ENCODE measurements at places on chromosomes 6 and 20.

GRCh38 chr6:20700375-20700774 is 166.1 kb downstream of the CDKAL1 start:
- no peak for DNase-seq

- no peak for DNase-seq
Measured at GRCh38 chr20:9068841-9069663, at the start of gene PLCB4. Gene PLCB4, plus strand, starts transcription at chr20:9069087. Its CDS starts 238,728 bp downstream, at chr20:9307815.

DNA sequence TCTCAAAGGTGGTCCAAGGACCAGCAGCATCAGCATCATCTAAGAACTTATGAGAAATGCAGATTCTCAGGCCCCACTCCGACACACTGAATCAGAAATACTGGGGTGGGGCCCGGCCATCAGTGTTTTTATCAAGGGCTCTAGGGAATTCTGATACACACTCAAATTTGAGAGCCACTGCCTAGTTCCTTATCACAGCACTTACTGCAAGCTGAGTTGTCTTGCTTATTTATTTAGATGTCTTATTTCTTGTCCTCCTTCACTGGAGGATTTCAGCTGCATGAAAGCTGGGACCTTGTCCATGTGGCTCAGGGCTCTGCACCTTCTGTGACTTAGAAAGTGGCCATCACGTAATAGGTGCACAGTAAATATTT is 139.4 kb upstream of the RREB1 start:
- no peak for DNase-seq

- DNase-seq: no peak
Measured at GRCh38 chr6:144909753-144910285, 624.7 kb downstream of the UTRN start.

GRCh38 chr6:131412960-131413830 is 159.8 kb upstream of the ARG1 start:
- DNase-seq: no peak

- no peak for DNase-seq
Measured at GRCh38 chr6:112215488-112216284, 38.7 kb downstream of the LAMA4 start.

Data from activated T-cell treated with anti-CD3 and anti-CD28 coated beads, Interleukin-2, amount 50 U/mL, for 72 hours (primary cell).